ENCODE measurements at places on chromosomes 2 and 18. TPM values are rescaled to one million over a fixed set of nuclear protein-coding genes. Genes with fewer than 3 reads are reported as not detected.

The MAP3K20 gene
- polyA plus RNA-seq: 103 TPM

The MEP1B gene
- 0.11 TPM for polyA plus RNA-seq

The ARMC9 gene
- 3.9 TPM for polyA plus RNA-seq

The TM4SF20 gene
- polyA plus RNA-seq: 0.06 TPM

The ZNF407 gene
- 5.8 TPM for polyA plus RNA-seq

The RGPD6 gene
- polyA plus RNA-seq: 15.1 TPM

The REG1B gene
- not detected for polyA plus RNA-seq

The GPR45 gene
- not detected for polyA plus RNA-seq

The POTEJ gene
- 0.06 TPM for polyA plus RNA-seq

The SNED1 gene
- 3.6 TPM for polyA plus RNA-seq

The PSMD14 gene
- 41.6 TPM for polyA plus RNA-seq

The COL5A2 gene
- polyA plus RNA-seq: 346 TPM

The BOLL gene
- 1.6 TPM for polyA plus RNA-seq

The SIX2 gene
- 6.2 TPM for polyA plus RNA-seq

The PMAIP1 gene
- 53.9 TPM for polyA plus RNA-seq

The SCYGR3 gene
- not detected for polyA plus RNA-seq

The B3GNT2 gene
- 7.4 TPM for polyA plus RNA-seq

The HOXD4 gene
- 8.9 TPM for polyA plus RNA-seq

The ERICH2 gene
- polyA plus RNA-seq: 0.24 TPM

The REG1A gene
- not detected for polyA plus RNA-seq

The DLX2 gene
- 0.11 TPM for polyA plus RNA-seq

The CWC22 gene
- 19.5 TPM for polyA plus RNA-seq

The UCN gene
- polyA plus RNA-seq: 1.9 TPM

The MROH2A gene
- polyA plus RNA-seq: not detected

The ACMSD gene
- 0.44 TPM for polyA plus RNA-seq

The ANKRD23 gene
- polyA plus RNA-seq: 21.3 TPM

The GALNT5 gene
- polyA plus RNA-seq: 1.9 TPM

All from forelimb muscle (tissue), 1 donor.